Hematopoietic multipotent progenitor cell treated with erythropoietin and hydrocortisone succinate and interleukin-3 and kit ligand, for 8 days (in vitro differentiated cells): ENCODE measurements at places on chromosomes 4 and X.

DNA sequence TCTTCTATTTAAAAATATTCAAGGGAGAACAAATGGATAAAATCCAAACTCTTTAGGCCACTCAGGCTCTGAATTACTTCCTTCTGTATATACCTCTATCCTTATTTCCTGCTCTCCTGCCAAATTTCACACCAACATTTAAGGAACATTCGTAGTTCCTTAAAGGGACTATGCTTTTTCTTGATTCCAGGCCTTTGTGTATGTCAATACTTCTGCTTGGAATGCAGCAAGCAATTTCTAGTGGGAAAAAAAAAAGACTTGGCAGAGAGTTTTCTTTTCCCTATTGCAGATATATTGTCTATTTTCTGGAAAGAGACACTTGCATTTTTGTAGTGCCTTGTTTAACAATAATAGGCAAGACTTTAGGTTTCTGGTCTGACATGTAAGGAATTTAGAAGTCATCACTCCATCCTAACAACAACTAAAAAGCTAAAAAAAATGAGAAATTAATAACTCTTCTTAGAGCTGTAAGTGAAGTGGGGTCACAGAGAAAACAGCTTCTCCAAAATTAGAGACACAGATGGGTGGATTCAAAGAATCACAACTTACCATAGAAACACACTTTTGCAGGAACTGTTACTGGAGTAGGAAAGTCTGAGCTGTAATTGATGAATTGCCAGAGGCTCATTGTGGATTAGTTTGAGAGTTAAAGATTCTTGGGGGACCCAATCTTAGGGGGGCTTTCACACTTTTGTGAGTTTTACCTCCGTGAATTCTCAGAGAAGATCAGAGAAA, 2.1 kb upstream of the ADH5 start:
- DNase-seq: no peak

GRCh38 chrX:154409222-154409871, at the start of gene DNASE1L1:
Gene DNASE1L1, minus strand, starts transcription at chrX:154409254. Its CDS starts 3,686 bp downstream, at chrX:154405568.
- DNase-seq: peak; percentile 83

DNA sequence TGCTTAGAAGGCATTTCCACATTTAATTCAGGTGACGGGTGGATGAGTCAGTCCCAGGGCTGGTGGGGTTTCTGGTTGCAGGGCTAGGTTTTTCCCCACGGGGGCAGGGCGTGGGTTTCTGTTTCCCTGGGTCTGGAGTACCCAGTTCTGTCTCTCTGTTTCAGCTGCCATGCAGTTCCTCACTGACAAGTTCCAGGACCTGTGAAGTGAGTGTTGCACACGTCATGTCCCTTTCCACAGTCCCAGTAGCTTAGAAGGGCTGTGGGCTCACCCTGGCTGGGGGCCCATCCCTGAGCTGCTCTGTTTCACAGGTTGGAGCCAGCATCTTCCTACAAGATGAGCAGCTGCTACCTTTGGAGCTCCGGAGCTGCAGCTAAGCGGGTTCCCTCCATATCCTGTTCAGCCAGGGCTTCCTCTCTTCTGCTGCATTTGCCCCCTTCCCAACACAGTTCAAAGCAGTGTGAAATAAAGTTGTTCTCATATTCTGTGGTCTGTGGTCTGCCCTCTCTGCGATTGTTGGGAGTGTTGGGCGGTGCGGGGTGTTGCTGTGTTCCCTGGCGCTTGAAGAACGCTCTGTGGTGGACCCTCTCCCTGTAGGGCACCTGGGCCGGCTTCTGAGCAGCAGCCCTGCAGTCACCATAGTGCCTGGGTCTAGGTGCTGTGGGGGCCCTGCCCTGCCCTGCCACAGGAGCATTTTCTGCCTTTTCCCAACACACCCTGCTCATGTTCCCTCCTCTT, 3.9 kb downstream of the LOC101059915 start:
- DNase-seq: no peak

GRCh38 chr4:5884796-5885195, 8.1 kb downstream of the CRMP1 start:
- no peak for DNase-seq

- DNase-seq: no peak
Observed at GRCh38 chr4:121122661-121123060, 41.5 kb downstream of the TNIP3 start.

- DNase-seq: no peak
Observed at GRCh38 chr4:95232358-95233156, 316.2 kb downstream of the UNC5C start.
